Activated CD4-positive, alpha-beta memory T cell treated with anti-CD3 and anti-CD28 coated beads for 36 hours (primary cell): ENCODE measurements at places on chromosomes 6 and 20. TPM values are rescaled to one million over a fixed set of nuclear protein-coding genes. Genes with fewer than 3 reads are reported as not detected.

Gene RIN2
- total RNA-seq = not detected

Gene PKIB
- 0.48 TPM for total RNA-seq

Gene PRL
- total RNA-seq = not detected

Gene TCF21
- not detected for total RNA-seq
